ENCODE measurements at places on chromosomes 2 and 18.

DNA sequence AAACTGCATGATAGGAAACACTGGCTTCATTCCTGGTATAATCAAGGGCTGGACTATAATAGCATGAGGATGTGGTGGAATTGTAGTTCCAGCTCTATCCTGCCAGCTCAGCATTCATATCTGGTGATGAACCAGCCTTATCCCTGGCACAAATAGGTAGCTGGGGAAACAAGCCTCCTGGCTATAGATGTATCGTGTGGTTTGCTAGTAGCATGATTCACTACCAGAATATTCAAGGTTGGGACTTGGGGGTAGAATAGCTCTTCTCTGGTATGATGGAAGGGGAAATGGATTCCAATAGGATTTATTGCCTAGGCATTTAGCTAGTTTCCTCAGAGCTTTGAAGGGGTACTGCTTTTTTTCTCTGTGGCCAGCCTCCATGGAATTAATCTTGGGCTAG, 532.8 kb downstream of the FBXO15 start:
- no peak for DNase-seq

DNA sequence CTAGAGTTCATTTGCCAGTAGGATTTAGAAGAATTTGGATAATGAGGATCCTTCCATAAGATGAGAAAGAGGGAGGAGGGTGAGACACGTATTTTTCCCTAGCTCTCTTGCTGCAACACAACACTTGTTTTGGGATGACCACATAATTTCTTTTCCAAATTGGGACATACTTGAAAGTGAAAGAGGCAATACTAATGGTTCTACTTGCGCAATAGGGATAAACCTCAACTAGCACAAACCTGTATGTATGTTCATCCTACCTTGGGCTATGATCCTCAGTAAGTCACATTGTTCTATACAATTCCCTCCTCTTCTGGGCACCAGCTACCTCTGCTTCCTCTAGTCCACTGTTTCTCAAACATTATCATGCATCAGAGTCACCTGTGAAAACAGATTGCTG, 1208.8 kb upstream of the LRRTM1 start:
- DNase-seq: no peak

- no peak for DNase-seq
These were observed 95.7 kb upstream of the SLC39A10 start for GRCh38 chr2:195561116-195561921.

DNA sequence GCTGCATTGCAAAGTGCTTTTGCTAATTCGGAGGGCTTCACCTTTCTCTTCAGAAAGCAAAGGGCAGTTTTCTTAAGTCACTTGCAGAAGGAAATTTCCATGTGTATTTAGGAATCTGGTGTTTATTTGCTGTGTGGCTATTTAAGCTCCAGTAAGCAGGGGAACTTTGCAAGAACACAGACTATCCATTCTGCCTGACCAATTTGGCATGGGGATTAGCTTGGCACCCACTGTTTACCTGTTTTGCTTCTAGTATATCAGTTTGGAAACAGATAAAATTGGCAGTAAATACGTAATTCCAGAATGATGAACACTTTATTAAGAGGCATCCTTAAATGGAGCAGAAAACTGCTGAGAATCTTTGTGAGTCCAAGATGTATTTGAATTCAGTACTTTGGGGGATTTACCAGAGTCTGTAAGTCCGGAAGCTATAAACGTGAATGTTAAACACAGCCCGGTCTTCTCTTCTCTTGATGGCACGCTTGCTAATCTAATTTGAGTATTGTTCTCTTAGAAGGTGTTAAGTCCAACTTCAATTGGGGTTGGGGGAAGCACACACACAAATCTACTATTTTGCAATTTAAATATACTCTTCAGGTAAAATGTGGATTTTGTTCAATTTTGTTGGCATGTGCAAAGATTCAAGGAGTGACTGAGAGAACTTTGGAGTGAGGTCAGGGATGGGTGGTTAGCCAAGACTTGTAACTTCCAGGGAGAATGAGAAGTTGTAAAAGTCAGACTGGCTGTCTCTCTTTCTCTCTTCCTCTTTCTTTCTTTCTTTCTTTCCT, 650 bp downstream of the ACKR3 start:
- no peak for DNase-seq

DNA sequence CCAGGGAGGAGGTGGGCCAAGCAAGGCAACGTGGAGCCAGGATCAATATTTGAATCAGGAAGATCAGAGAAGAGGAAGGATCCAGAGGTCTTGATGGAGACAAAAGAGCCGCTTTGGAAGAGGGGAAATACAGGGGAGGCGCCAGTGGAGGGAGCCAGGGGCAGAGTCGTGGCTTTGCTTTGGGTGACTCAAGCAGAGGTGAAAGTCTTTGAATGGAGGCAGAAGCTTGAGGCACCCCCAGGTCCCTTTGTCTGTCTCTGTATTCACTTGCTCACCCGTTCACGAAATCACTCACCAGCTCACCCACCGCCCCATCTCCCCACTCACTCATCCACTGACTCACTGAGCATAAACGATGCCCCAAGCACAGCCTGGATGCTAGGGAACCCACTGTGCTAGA, 134.1 kb downstream of the ACOXL start:
- no peak for DNase-seq

- DNase-seq: no peak
These were observed 559 bp downstream of the MYL12A start for GRCh38 chr18:3248062-3248657.

- DNase-seq: no peak
These were observed 999.1 kb downstream of the TSN start for GRCh38 chr2:122754561-122754960.

- DNase-seq: no peak
These were observed 141.4 kb upstream of the LTBP1 start for GRCh38 chr2:32805104-32806095.

All from breast epithelium (tissue), 4 donors.